ENCODE measurements at places on chromosomes 2 and 18. TPM values are rescaled to one million over a fixed set of nuclear protein-coding genes. Genes with fewer than 3 reads are reported as not detected.
A peak's percentile ranks its signal among the peaks of the same experiment; 100 is the strongest.

Gene CLK1
- 43.9 TPM for total RNA-seq

Gene SEH1L
- 45.5 TPM for total RNA-seq

Gene GRP
- total RNA-seq = not detected

Gene SERPINB5
- not detected for total RNA-seq

Gene MYL1
- total RNA-seq = not detected

Gene CHN1
- 58.4 TPM for total RNA-seq

Gene EHD3
- total RNA-seq = 39.8 TPM

Gene NRP2
- 43.3 TPM for total RNA-seq

Gene IL1A
- 1.1 TPM for total RNA-seq

Gene FOSL2
- total RNA-seq = 31.4 TPM

Gene SLC5A7
- not detected for total RNA-seq

Gene WNT10A
- total RNA-seq = not detected

- no peak for DNase-seq
- no peak overlapping the region for H3K4me3 ChIP-seq
- peaks cover 37% of the 10 kb centered on the region for H3K4me1 ChIP-seq
- H3K36me3 ChIP-seq = peaks cover 13% of the 10 kb centered on the region
Observed at GRCh38 chr2:46966576-46966975, 51.0 kb upstream of the MCFD2 start.

GRCh38 chr18:57666818-57667497 is 45.3 kb upstream of the NARS1 start:
- H3K4me3 ChIP-seq = no peak overlapping the region
- DNase-seq = peak; percentile 74
- H3K27me3 ChIP-seq = no peaks in the 10 kb centered on the region
- peaks cover 5% of the 10 kb centered on the region for H3K4me1 ChIP-seq

DNA sequence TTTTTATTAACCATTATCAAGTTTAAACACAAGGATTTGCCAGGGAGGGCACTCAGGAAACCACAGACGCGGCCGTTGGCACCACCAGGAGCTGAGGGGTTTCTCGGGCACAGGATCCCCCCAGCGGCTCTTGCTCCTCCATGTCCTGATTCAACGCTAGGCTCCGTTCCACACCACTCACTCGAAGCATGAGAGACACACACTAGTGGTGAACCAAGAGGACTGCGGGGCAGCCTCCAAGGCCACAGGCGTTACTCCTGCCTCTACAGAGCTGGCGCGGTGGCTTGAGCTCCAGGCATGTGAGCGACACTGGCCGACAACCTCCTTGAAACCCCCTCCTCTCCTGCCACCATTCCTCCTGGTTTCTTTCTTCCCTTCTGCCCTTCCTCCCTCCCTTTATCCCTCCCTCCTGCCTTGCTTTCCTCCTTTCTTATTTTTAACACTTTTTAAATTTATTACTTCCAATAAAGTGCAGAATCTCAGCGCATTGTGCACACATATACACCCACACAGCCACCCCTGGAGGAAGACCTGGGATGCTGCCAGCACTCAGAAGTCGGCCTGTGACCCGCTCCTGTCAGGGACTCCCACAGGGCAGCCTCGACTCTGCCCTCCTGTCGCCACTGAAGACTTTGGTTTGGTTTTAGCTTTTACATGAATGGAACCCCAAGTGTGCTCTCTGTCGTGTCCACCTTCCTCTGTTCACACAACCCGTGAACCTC is 21.7 kb downstream of the COX7A2L start:
- H3K4me1 ChIP-seq = peaks cover 15% of the 10 kb centered on the region
- no peaks in the 10 kb centered on the region for H3K27me3 ChIP-seq
- H3K4me3 ChIP-seq = no peak overlapping the region
- H3K36me3 ChIP-seq = peaks cover 37% of the 10 kb centered on the region

- peaks cover 6% of the 10 kb centered on the region for H3K36me3 ChIP-seq
- no peak overlapping the region for H3K4me3 ChIP-seq
- no peak overlapping the region for H3K27ac ChIP-seq
Observed at GRCh38 chr2:20771299-20771698, 51.6 kb downstream of the LDAH start.

DNA sequence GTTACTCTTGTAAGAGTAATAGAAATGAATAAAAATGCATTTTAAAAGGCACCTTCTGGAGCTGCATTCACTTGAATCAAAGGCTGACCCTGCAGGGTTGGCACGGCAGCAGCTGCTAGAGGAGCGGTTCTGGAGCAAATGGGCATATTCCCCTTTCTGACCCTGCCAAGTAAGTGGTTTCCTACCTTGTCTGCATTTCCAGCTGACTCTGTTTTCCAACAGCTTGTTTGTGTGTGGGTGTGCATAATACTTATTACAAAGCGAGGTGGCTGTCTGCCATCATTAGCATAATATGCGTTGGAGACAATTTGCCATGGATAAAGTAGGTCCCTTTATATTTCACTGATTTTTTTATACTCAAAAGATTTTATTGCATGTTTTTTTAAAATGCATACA is 21.3 kb upstream of the TTN start:
- no peak overlapping the region for H3K4me3 ChIP-seq
- no peaks in the 10 kb centered on the region for H3K27me3 ChIP-seq
- DNase-seq = no peak
- H3K36me3 ChIP-seq = no peaks in the 10 kb centered on the region

- no peaks in the 10 kb centered on the region for H3K36me3 ChIP-seq
- DNase-seq = peak; percentile 8
- H3K4me1 ChIP-seq = peaks cover 7% of the 10 kb centered on the region
Observed at GRCh38 chr18:45324495-45325113, 290.7 kb upstream of the SLC14A2 start.

DNA sequence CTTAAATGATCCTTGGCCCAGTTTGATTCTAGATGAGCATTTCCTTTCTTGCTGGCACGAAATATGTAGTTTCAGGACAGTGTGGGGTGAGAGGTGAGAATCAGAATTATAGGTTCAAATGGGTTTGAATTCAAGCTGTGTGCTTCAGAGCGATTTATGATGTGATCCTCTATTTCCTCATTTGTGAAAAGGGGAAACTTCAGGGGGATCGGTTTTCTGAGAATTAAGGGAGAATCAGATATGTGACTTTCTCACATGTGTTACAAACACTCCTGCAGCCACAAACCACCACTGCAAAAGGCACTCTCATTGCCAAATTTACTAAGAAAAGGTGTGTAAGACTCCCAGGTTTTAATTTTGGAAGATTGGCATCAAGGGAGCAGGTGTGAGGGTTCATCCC is 24.4 kb downstream of the HK2 start:
- peaks cover 31% of the 10 kb centered on the region for H3K36me3 ChIP-seq
- no peak for DNase-seq
- no peak overlapping the region for H3K4me3 ChIP-seq
- no peak overlapping the region for H3K27ac ChIP-seq
- H3K27me3 ChIP-seq = no peaks in the 10 kb centered on the region

DNA sequence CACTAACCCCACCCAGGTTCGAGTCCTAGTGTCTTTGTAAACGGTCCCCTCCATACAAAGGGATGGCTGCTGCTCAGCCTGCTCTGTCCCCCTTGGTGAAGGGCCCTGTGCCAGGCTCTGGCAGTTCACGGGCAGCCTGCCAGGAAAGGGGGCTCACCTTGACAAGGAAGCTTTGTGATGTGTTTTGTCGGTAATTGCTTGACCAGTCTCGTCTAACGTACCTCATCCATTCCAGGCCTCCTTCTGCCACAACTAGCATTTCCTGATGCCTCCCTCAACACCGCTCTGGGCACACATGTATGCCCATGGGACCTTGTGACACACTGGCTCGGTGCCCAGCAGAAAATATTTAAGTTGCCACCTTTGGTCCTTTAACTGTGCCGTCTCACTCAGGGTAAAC is 171.9 kb downstream of the KLHL29 start:
- no peaks in the 10 kb centered on the region for H3K4me1 ChIP-seq
- H3K36me3 ChIP-seq = no peaks in the 10 kb centered on the region
- H3K27me3 ChIP-seq = no peaks in the 10 kb centered on the region
- no peak overlapping the region for H3K4me3 ChIP-seq

- H3K36me3 ChIP-seq = no peaks in the 10 kb centered on the region
- no peak overlapping the region for H3K27ac ChIP-seq
- no peaks in the 10 kb centered on the region for H3K27me3 ChIP-seq
- no peaks in the 10 kb centered on the region for H3K4me1 ChIP-seq
Observed at GRCh38 chr18:25557011-25557410, 205.0 kb upstream of the ZNF521 start.

DNA sequence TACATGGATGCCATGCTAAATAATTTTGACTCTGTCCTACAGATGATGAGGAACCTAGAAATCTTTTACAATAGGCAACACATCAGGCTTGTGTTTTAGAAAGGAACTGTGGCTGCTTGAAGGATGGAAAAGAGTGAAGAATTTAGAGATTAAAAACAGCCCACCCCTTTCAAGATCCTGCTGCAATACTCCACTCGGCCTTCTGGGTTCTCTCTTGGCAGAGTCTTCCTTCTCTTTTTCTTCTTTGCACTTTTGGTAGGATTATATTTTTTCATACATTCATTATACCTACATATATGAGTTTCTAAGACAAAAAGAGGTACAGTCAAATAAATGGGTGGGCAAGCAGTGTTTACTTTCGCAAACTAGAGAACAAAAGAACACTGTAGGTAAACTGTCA is 474.3 kb downstream of the ERBB4 start:
- H3K4me3 ChIP-seq = no peak overlapping the region
- no peaks in the 10 kb centered on the region for H3K4me1 ChIP-seq
- H3K27ac ChIP-seq = no peak overlapping the region
- H3K27me3 ChIP-seq = no peaks in the 10 kb centered on the region
- no peak for DNase-seq

DNA sequence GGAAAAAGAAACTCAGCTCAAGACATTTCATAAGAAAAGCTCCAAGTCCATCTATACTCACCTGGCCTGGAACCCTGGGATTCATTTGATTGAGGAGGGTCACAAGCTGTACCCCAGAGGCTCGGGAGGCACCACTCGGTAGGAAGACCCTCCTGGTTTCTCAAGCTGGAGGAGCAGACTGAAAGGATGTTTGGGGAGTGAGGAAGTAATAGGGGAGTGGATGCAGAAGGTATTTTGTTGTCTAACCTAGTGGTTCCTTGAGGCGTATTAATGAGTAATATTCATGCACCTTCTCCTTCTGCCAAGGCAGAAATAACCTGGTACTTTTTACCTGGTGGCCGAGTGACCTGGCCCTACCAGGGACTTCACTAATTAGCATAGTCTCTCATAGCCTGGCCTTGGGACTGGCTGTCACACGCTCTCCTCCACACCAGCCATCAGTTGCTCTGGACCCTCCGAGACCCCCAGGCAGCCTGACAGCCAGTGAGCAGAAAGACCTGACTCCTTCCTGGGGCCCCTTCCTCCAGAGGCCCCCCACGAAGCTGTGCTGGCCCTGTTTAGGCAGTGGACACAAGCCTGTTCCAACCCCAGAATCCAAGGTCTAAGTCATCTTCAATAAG is 161.4 kb downstream of the BCL2 start:
- peaks cover 6% of the 10 kb centered on the region for H3K4me1 ChIP-seq
- no peaks in the 10 kb centered on the region for H3K36me3 ChIP-seq
- DNase-seq = no peak
- H3K4me3 ChIP-seq = no peak overlapping the region

DNA sequence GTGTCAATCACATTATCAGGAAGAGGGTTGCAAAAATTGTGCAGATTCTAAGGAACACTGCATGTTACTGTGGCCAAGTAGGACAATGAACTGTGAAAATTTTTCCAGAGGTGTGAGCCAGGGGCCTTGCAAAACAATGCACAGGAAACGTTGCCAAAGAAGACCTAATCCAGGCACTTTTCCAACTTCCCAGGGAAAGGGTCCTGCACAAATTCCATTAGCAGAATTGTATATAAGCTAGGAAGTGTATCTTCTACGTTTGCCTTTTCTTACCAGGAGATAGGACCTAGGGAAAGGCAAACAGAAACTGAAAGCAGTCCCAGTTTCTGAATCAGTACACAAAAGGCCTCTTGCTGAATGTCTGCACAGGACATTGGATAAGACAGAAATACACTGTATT is 1888.3 kb upstream of the CELF4 start:
- no peaks in the 10 kb centered on the region for H3K36me3 ChIP-seq
- H3K27ac ChIP-seq = peak overlapping the region; percentile 51
- peak; percentile 65 for DNase-seq
- H3K4me1 ChIP-seq = peaks cover 4% of the 10 kb centered on the region
- peak overlapping the region; percentile 42 for H3K4me3 ChIP-seq

DNA sequence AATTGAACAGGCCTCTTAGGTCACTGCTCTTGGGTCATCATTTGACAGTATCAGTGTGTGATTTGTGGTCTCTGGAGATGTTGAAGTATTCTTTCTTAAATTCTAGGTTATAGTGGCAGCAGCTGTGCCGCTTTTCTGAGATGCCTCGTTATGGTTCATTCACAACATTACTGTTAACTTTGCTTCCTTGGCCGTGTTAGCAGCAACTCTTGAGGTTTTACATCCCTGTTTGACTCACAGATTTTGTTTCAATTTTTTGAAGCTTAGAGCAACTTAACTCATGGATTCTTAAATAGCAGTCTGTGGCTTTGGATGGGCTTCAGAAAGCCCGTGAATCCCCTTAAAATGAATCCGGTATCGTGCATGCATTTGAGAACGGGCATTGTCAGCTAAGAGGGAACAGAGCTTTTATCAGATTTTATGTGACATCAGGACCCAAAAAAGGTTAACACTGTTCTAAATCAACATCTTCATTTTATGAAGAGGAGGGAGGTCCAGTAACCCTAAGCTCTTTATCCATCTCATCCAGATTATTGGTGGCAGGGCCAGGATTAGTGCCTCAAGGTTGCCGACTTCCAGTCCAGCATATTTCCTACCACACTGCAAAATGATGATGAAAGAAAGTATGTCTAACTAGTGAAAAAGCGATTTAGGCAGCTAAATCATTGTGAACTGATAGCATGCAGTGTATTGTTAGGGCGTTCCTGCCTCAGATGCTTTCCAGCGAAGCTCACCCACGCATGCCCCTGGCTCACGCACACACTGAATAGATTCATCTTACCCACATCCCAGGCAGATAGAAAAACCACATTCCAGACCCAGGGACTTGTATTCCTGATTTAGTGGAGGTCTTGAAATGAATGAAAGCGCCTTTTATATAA is 5.1 kb downstream of the TRIB2 start:
- DNase-seq = peak; percentile 57
- no peak overlapping the region for H3K4me3 ChIP-seq
- H3K27ac ChIP-seq = no peak overlapping the region
- H3K36me3 ChIP-seq = peaks cover 29% of the 10 kb centered on the region

DNA sequence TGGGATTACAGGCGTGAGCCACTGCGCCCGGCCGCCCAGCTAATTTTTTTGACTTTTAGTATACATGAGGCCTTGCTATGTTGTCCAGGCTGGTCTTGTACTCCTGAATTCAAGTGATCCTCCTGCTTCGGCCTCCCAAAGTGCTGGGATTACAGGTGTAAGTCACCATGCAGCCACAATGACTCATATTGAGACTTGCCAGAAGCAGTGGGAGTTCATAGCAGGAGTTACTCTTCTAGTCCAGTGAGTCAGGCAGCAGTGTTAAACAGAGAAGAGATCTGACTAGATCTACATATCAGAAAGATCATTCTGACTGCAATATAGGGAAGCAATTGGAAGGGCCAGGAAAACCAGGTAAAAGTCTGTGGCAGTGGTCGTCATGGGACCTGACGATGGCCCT is 1.5 kb upstream of the FLACC1 start:
- peak; percentile 92 for DNase-seq
- peaks cover 3% of the 10 kb centered on the region for H3K4me1 ChIP-seq
- peaks cover 9% of the 10 kb centered on the region for H3K36me3 ChIP-seq
- no peaks in the 10 kb centered on the region for H3K27me3 ChIP-seq
- H3K4me3 ChIP-seq = no peak overlapping the region

- no peak overlapping the region for H3K27ac ChIP-seq
- H3K4me1 ChIP-seq = peaks cover 5% of the 10 kb centered on the region
- H3K4me3 ChIP-seq = no peak overlapping the region
- no peaks in the 10 kb centered on the region for H3K36me3 ChIP-seq
- DNase-seq = no peak
Observed at GRCh38 chr18:22557168-22557941, 139.6 kb upstream of the CTAGE1 start.

GRCh38 chr2:167151894-167152293 is 263.6 kb downstream of the XIRP2 start:
- no peaks in the 10 kb centered on the region for H3K36me3 ChIP-seq
- no peaks in the 10 kb centered on the region for H3K27me3 ChIP-seq

GRCh38 chr2:98771264-98771663 is 40.3 kb upstream of the MGAT4A start:
- no peak overlapping the region for H3K27ac ChIP-seq
- peaks cover 17% of the 10 kb centered on the region for H3K27me3 ChIP-seq
